ENCODE measurements at places on chromosomes 16 and 17.

DNA sequence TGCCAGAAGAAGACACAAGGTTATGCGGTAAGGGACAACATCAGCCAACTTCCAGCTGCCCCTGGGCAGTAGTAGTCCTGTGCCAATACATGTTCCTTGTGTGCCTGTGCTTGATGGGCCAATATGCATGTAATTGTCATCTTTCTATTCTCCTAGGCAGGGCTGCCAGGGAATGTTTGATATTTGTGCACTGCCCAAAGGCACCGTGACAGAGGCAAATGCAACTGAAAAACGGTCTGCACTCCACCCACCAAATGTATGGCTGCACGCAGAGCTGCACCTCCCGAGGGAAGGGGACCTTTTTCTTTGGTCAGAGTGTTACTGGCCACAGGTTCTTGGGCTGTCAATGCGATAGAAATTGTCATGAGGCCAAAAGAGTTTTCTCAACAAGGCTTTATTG lies 207.1 kb downstream of the LGALS9B start:
- H3K4me3 ChIP-seq = no peak overlapping the region
- no peak for DNase-seq
- no peaks in the 10 kb centered on the region for H3K27me3 ChIP-seq
- no peak overlapping the region for H3K27ac ChIP-seq
- peaks cover 30% of the 10 kb centered on the region for H3K4me1 ChIP-seq

DNA sequence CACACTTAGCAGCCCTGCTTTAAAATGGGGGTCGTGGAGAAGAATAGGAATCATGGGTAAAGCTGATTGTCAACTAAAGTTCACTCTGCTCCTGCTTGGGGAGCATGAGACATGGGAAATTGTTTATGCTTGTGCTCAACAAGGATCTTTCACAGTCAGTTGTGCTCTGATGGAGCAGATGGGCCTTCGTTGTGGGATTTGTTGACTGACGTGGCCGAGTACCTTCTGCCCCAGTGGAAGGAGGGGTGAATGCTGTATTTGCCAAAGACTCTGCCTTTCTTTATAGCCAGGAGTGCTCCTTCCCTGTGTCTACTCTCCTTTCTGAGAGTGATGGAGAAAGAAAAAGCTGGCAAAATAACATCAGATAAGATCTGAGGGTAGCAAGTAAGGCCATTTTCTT lies 11.4 kb downstream of the ARSG start:
- peaks cover 12% of the 10 kb centered on the region for H3K4me1 ChIP-seq
- H3K27ac ChIP-seq = no peak overlapping the region
- peaks cover 2% of the 10 kb centered on the region for H3K27me3 ChIP-seq
- H3K36me3 ChIP-seq = peaks cover 6% of the 10 kb centered on the region
- no peak for DNase-seq
- H3K4me3 ChIP-seq = no peak overlapping the region

DNA sequence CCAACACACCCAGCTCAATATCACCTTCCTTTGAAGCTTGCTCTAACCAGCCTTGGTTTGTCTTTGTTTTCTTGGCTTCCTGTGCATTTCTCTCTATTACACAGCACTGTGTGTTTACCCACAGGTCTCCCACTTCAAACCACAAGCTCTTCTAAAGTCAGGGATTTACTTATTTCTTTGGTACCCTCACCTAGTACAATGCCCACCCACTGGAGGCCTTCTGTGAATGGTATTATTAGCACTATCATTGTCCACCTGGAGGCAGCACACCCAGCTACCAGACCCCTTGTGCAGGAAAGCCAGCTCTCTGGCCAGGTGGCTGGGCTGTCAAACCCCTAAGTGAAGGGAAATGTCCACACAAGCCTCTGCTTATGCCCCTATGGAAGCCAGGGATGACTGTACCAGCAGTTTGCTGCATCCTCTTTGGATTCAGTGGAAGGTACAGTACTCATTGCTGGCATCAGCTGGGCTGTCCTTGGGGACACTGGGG lies 9.4 kb upstream of the TOP2A start:
- H3K27me3 ChIP-seq = peaks cover 17% of the 10 kb centered on the region
- peak overlapping the region; percentile 86 for H3K27ac ChIP-seq
- H3K4me1 ChIP-seq = peaks cover 38% of the 10 kb centered on the region
- peak; percentile 49 for DNase-seq

DNA sequence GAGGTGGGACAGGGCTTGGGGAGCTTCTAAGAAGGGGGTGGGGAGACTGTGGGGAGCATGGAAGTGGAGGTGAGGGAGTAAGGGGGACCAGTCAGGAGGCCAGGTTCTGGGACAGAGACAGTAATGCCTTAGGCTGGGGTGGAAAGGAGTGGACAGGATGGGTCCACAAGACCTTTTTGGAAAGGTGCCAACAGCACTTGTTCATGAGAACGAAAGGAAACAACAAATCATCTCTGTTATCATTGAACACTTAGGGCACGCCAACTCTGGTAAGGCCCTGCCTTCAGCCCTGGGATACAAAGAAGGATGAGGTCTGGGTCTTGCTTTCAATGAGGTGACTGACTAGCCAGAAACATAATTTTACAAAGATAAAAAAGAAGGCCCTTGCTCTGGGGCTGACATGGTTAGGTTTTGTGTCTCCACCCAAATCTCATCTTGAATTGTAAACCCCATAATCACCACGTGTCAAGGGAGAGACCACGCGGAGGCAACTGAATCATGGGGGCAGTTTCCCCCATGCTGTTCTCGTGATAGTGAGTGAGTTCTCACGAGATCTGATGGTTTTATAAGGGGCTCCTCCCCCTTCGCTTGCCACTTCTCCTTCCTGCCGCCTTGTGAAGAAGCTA lies 113.8 kb downstream of the SLC39A11 start:
- H3K27ac ChIP-seq = no peak overlapping the region
- no peak overlapping the region for H3K4me3 ChIP-seq
- no peaks in the 10 kb centered on the region for H3K27me3 ChIP-seq
- peaks cover 4% of the 10 kb centered on the region for H3K36me3 ChIP-seq
- no peak for DNase-seq
- peaks cover 7% of the 10 kb centered on the region for H3K4me1 ChIP-seq

Data from activated naive CD8-positive, alpha-beta T cell treated with anti-CD3 and anti-CD28 coated beads, Interleukin-2, amount 10 ng/mL, durations not matched to agents 7 days and 5 days (primary cell).